ENCODE measurements at places on chromosomes 13 and 19. TPM values are rescaled to one million over a fixed set of nuclear protein-coding genes. Genes with fewer than 3 reads are reported as not detected.

The STARD13 gene
- total RNA-seq, result 27.1 TPM

The KLK11 gene
- total RNA-seq, result not detected

The ZNF208 gene
- 0.34 TPM for total RNA-seq

The RASAL3 gene
- 24.8 TPM for total RNA-seq

The TSC22D1 gene
- total RNA-seq, result 76.4 TPM

The FFAR1 gene
- not detected for total RNA-seq

The LAIR1 gene
- total RNA-seq, result not detected

The IGFL2 gene
- not detected for total RNA-seq

The ARRDC2 gene
- total RNA-seq, result 68.7 TPM

The TMEM145 gene
- not detected for total RNA-seq

The SIN3B gene
- total RNA-seq, result 43.0 TPM

The B3GNT8 gene
- 2.6 TPM for total RNA-seq

The ZNF416 gene
- total RNA-seq, result 4.4 TPM

Data from dermis blood vessel endothelial cell (primary cell).